NCI-H1092 (cell line): ENCODE measurements at places on chromosomes 12 and 14.

DNA sequence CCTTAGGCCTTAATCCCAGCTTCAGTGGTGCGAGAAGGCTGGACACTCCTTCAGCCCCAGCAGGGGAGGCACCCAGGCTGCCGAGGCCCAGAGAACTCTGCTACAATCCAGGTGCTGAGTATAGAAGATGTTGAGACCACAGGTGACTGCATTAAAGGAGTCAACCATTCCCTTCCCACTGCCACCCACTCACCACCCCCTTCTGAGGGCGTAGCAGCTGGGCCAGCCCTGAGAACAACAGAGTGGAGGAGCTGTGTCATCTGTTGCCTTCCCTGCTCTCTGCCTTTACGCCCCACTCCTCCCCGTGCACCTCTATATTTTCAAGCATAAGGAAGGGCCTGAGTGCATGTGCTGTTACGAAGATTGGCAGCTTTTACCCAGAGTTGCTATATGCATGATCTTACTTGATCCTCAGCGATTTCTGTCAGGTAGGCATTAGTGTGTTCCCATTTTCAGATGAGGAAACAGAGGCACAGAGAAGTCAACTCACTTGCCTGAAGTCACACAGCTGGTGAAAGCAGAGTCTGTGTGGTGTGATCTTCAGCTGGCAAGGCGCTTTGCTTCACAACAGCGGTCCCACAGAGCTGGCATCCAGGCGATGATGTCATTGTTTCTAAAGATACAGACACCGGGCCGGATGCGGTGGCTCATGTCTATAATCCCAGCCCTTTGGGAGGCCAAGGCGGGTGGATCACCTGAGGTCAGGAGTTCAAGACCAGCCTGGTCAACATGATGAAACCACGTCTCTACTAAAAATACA, 46.7 kb downstream of the RIN3 start:
- no peak for DNase-seq

GRCh38 chr12:113664224-113664681, 192.6 kb upstream of the LHX5 start:
- no peak for DNase-seq

GRCh38 chr14:68512088-68512487, 280.8 kb downstream of the ZFP36L1 start:
- no peak for DNase-seq

DNA sequence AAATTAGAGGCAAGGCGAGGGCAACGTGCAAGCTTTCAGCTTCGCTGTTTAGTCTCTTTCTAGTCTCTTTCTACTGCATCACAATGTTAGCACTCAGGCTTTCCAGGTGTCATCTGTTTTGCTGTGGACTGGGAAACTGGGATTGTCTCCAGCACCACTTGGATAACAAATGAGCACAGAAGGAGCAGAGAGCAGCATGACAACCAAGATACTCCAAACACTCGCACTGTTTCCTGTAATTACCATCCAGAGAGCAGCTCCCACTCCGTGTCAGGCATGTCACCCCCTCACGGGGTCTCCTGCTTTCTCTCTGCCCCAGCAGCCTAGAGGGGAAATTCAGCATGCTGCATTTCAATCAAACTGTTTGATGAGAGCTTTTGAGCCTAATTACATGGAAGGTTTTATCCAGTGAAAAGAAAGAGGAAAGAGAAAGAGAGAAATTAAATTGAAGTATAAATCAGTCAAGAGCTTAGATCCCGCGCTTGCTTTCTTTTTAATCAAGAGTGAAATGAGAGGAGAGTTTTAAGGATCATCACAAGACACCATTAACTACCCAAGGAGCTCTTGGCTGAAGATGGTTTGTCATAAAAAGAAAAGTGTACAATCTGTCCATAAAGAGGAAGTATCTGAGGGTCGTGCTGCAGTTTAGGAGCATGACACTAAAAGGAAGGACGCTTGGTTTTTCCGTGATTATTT, 917.7 kb downstream of the DIO2 start:
- DNase-seq = peak; percentile 54

GRCh38 chr12:91680864-91681263, 464.8 kb downstream of the BTG1 start:
- no peak for DNase-seq

GRCh38 chr12:132689227-132689626, 1.8 kb downstream of the PXMP2 start:
- no peak for DNase-seq

DNA sequence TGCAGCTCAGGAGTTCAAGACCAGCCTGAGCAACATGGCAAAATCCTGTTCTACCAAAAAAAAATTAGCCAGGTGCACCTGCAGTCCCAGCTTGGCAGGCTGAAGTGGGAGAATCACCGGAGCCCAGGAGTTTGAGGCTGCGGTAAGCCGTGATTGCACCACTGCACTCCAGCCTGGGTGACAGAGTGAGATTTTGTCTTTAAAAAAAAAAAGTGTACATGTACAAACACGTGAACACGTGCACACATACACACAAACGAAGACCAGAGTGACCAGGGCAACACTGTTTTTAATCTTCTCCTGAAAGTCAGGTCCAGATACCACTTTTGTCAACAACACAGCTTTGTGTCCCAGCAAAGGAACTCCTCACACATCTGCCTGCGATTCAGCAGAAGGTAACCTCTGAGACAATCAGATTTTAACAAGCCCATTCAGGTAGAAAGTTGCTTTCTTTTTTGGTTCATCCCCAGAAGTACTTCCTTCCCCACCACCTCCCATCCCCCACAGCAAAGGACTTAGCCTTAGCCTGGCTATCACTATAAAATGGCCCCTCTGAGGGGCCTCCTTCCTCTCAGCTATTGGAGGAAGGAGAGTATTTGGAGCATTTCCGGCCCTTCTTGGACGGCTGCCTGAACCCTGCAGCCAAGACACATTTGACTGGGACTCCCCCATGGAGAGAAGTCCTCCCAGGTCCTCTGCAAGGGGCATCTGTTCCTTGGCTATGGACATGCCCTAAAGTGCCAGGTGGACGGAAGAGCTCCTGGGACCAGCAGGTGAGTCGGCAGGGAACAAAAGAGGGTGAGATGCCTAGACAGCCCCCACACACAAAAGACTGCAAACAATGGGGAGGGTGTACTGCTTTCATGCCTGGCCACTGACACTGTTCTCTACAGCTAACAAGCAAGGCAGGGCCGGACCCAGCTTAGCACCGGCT, 9.8 kb downstream of the CTDSP2 start:
- peak; percentile 29 for DNase-seq

DNA sequence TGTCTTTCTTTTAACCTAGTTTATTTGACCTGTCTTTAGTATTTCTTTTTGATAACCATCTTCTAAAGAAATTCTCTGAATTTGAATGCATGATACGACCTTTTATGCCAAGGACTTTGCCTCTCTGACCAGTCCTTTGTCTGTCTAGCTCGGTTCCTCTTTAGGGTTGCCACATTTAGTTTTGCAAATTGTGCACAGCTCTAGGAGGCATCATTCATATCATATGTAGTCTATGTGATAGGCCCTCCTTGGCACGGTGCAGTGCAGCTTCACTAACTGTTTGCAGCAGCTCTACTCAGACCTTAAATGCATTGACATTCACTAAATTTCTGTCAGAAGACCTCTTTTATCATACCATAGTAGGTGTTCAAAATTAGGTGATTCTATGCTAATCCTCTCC, 75.6 kb downstream of the USP15 start:
- no peak for DNase-seq

- no peak for DNase-seq
These were observed 197.0 kb downstream of the ETNK1 start for GRCh38 chr12:22821985-22822384.

DNA sequence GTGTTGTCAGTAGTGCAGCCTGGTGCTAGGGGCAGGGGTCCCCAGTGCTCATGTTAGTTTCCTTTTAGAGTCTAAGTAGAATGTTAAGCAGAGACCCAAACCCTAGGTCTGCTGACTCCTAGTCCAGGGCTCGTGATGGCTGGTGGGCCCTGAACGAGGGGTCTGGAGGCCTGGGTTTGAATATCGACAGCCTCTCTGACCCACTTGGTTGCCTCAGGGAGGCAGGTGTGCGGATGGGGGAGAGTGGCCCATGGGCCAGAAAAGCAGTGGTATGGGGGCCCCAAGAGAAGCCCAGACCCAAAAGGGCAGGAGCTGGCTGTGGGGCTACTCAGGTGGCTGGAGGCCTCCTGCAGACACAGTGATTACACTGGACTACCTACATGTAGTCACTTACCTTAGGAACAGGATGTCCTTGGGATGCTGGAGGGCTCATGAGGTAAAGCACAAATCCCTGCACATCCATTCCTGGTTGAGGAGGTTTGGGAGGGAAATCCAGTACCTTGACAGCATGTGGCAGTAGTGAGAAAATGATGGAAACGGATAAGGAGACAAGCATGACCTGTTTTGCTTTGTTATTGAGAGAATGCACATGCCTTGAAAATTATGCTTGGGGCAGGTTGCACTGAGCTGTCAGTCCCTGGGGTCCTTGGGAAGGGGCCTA, 1.7 kb upstream of the SLC25A29 start:
- no peak for DNase-seq

DNA sequence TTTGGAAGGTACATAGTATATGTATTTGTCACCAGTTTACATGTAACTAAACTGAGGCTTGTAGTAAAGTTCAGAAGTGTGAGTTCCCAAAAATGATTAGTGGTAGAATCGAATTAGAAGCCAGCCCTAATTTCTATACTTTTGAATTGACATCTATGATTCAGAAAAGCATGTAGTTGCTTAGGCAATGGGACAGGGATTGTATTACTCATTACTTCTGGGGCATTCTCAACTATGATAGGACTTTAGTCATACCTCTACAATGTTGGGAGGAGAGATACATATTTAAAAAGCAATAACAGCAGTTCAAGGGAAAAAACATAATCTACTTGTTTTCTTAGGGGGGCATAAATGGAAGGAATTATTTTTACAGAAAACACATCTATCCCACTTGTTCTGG, 277.9 kb upstream of the E2F7 start:
- no peak for DNase-seq

GRCh38 chr14:78863143-78863542, 693.0 kb downstream of the NRXN3 start:
- no peak for DNase-seq

DNA sequence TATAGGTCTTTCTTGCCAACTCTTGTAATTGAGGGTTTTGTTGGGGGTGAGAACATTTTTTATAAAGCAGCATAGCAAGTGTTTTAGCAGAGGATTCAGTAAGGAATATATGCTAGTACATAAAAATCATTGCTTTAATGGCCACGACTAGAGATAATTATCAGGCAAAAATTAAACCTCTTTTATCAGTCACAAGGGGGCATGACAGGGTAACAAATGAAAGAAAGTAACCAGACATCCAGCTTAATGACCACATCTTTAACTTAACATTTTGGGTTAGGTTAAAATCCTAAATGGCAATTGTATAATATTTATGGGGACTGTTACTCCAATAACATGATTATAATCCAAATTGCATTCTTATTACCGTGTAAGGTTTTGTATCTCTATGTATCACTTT, 119.6 kb downstream of the LRRIQ1 start:
- DNase-seq = peak; percentile 0

- no peak for DNase-seq
These were observed 275.0 kb upstream of the G2E3 start for GRCh38 chr14:30283822-30284446.

DNA sequence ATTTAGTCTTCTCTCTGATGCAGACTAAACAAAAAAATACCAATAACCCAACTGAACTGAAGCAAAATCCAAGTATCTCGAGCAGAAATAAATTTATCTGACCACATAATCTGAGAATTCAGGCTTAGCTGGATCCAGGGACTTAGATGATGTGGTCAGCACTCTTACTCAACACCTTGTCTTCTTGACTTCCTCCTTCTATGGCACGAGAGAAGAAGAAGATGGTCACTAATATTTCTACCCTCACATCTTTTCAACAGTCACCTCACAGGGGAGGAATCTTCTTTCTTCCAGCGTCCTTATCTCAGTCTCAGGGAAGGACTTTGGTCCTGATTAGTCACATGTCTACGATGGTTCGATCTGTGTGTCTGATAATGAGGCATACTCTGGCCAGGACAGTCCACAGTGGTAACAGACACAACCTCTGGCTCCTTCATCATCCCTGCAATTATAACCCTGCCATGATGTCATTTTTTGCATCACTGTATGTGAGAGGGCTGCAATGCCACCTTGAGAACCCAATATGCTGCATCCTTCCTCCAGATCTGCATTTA, 15.8 kb downstream of the RGS6 start:
- no peak for DNase-seq

GRCh38 chr12:109597795-109598427, 24.3 kb downstream of the MVK start:
- peak; percentile 47 for DNase-seq

GRCh38 chr12:132360906-132361777, 31.8 kb upstream of the GALNT9 start:
- no peak for DNase-seq

DNA sequence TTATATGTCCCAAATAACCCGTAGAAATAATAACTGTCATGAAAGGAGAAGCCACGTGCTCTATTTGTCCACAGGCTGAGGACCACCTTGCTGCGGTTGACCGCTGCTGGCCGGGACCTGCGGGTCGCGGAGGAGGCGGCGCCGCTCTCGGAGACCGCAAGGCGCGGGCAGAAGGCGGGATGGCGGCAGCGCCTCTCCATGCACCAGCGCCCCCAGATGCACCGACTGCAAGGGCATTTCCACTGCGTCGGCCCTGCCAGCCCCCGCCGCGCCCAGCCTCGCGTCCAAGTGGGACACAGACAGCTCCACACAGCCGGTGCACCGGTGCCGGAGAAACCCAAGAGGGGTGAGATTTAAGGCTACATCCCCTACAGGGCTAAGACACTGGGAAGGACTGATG, 21.0 kb downstream of the RPGRIP1 start:
- peak; percentile 44 for DNase-seq

- DNase-seq = no peak
These were observed 2.5 kb downstream of the LPCAT3 start for GRCh38 chr12:7015555-7016370.
